ENCODE measurements at places on chromosomes 6 and 20.

DNA sequence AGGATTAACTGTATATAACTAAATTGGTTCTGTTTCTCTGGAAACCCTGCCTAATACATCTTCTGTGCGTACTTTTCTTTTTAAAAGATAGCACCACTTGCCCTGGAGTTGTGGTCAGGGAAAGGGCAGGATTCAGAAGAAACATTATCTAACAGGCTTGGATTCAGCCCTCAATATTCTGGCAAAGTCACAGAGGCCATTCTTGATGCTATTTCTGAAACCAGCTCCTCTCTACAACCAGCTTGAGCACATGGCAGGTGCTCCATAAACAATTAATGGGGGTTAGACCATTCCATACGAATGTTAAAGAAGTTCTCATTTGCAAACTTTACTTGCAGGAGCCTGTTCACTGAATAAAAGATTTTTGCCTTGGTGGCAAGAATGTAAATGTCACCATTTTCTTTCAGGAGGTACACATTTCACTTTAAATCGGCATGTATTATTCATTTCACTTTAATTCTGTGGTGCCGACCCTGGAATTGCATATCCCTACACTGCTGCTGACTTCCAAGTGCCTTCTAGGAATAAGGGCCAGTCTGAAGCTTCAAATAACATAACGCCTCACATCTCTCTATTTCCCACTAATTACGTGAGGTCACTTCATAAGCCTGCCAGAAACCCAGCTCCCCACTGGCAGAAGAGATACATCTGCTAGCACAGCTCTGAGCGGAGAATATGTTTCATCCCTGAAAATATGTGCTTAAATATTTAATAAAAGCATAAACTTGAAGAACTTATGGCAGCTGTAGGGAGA is 248.7 kb downstream of the ADGRG6 start:
- DNase-seq, result no peak

DNA sequence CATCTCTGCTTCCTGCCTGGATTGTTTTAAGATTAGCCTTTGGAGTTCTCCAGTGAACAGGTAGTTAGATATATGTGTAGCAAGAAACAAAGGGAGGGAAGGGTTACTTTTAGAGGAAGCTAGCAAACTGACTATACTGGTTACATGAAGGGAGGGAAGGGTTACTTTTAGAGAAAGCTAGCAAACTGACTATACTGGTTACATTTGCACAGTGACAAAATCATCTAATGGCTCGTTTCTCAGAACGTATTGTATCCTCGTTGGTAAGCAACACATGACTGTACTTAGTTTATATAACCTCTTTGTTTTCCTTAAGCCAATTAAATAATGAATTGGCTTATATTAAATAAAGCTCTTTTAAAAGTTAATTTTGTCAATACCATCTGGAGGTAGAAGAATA is 540.9 kb downstream of the EPM2A start:
- DNase-seq, result no peak

DNA sequence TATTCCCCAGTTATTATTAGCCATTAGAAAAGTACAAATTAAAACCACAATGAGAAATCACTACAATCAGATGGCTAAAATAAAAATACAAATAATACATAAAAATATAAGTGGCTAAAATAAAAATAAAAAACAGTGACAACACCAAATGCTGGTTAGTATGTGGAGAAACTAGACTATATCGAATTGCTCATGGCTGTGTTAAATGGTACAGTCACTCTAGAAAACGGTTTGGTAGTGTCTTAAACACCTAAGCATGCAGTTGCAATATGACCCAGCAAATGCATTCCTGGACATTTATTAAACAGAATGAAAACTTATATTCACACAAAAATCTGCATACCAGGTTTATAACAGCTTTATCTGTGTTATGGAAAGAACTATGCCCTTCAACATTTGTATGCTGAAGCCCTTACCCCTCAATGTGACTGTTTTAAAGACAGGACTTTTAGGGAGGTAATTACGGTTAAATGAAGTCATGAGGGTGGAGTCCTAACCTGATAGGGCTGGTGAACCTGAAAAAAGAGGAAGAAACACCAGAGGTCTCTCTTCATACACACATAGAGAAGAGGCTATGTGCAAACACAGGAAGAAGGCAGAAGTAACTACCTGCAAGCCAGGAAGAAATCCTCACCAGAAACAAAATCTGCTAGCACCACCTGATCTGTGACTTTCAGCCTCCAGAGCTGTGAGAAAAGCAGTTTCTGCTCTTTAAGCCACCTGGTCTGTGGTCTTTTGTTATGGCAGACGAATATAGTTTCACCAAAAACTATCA is 84.9 kb downstream of the ASCC3 start:
- no peak for DNase-seq

- no peak for DNase-seq
Measured at GRCh38 chr6:13452346-13453117, 34.9 kb downstream of the GFOD1 start.

DNA sequence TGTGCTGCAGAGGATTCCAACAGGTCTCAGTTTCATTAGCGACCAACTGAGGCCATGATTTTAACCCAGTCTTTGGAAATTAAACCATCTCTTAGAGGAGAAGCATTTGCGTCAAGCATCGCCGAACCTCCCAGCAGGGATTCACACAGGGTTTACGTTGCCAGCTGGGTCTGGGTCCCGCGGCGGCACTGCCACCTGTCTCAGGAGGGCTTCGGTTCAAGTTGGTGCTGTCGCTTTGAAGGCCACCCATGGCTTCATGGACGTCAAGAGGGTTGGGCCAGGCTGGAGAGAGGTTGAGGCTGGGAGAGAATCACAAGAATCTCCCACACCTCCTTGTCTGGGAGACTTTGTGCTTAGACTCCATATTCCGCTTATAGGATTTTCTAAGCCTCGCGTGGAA is 43.0 kb upstream of the FRMD1 start:
- no peak for DNase-seq

DNA sequence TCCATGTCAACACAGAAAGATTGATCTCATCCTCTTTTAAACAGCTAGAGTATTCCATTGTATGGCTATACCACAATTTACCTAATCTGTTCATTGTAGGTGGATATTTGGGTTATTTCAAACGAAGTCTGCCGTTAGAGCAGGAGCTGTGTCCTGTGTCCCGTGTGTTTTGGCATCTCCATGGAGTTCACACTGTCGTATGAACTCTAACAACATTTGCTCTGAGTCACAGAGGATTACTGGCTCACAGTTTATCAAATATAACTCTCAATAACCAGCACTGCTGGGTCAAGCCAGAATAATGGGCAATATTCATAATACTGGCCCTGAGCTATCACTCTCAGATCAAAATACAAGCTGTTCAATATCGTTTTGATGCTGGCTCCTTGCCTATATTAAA is 16.4 kb downstream of the TRAM2 start:
- DNase-seq, result no peak

DNA sequence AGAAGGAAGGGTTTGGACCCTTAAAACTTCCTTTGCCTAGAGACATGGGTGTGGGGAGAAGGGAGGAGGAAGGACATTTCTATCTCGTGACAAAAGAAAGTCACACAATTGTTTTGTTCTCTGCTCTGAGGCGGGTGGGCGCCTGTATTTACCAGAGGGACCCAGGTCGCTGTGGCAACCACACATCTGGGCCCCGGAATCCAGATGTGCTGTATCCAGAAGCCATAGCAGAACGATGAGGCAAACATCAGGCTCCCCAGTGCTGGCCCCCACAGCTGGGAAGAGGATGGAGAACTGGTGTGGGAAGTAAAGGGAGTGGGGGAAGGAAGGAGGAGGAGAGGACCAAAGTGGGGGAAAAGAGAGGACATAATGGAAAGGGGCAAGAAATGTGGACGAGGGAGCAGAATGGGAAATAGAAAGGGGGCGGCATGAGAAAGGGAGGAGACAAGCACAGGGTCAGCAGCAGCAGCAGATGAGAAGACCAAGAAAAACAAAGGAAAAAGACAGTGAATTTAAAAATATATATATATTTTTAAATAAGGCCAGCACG is 3.4 kb upstream of the TNXB start:
- no peak for DNase-seq

- no peak for DNase-seq
Measured at GRCh38 chr6:71496722-71497033, 208.1 kb downstream of the OGFRL1 start.

DNA sequence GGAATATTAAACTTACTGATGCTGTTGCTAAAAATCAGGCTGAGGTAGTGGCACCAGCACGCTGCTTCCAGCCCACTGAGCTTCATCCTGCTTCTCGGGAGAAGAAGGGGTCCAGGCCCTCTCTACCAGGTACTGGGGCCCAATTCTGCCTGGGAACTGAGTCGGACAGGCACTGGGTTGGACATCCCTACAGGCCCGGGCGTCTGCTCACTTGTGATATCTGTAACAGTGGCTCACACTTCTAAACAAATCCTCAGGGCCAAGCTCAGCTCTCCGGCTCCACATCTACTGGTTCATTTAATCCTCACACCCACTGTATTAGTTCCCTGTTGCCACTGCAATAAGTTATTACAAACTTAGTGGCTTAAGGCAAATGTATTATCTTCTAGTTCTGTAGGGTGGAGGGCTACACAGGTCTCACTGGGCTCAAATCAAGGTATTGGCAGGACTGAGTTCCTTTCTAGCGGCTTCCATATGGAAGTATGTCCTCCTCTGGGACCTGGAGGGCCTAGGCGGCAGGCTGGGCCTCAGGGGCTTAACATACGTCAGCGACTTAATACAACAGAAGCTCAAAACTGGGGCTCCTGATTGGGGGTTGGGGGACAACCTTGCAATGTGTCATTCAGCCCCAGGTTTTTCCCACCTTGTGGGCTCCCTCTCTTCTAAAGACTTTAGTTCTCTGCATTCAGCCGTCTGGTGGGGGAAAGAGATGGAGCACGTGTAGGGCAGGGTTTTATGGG is 1.6 kb upstream of the KCNK15 start:
- no peak for DNase-seq

DNA sequence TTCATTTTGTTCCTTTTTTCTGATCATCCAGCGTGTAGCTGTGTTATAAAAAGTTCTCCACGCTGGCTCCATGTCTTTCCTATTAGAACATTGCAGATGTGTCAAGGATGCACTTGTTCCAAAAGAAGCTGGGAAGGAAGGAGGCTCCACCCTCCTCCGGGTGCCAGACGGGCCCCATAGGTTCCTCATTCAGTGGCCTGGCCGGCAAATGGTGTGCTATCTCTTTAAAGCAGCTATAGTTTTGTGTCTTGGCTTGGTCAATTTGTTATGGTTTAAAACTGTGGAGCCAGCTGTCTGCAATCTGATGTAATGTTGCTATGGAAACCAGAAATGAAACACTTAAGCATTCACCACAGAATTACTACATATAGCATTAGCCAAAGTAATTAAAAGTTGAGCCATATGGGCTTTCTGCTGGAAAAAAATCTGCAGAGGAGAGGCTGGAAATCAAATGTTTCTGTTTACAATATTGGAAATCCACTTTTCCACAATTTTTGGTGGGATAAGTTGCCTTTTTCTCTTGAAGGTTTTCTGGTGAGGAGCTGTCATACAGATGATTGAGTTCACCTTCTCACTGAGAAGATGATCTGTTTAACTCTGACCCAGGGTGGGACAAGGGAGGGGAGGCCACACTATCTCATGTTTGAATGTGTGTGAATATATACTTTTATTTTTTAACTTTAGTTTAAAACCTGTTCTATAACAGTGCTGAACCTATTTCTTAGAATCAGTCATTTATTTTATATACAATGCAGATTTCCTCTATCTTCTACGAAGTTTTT is 167.4 kb downstream of the SASH1 start:
- DNase-seq, result no peak

- DNase-seq, result no peak
Measured at GRCh38 chr6:25833136-25833535, 1.3 kb upstream of the SLC17A1 start.
